ENCODE measurements at places on chromosomes 4 and X. TPM values are rescaled to one million over a fixed set of nuclear protein-coding genes. Genes with fewer than 3 reads are reported as not detected.

GRCh38 chrX:24668111-24668510, 21.0 kb upstream of the PCYT1B start:
- H3K36me3 ChIP-seq = no peaks in the 10 kb centered on the region
- H3K4me1 ChIP-seq = no peaks in the 10 kb centered on the region
- H3K27me3 ChIP-seq = no peaks in the 10 kb centered on the region
- H3K4me3 ChIP-seq = no peak overlapping the region
- DNase-seq = no peak

DNA sequence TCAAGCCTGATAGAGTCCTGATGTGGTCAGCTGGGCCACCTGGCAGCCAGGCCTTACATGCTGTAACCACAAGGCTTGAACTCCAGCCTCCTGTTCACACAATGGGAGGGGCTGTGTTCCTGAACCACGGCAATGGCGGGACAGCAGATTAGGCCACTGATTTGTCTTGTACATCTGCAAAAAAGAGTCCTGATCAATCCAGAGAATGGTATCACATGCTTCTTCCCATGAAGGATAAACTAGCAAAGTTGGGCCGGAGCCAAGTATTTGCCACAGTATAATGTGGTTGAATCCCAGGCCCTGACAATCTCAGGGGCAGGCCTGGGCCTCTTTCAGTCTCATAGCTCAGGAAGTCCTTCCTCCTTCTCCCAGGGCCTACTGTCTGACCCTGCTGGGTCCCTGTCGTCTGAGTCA, 2182.5 kb upstream of the AGA start:
- no peaks in the 10 kb centered on the region for H3K4me1 ChIP-seq
- peak; percentile 26 for DNase-seq
- no peaks in the 10 kb centered on the region for H3K27me3 ChIP-seq
- no peaks in the 10 kb centered on the region for H3K36me3 ChIP-seq

DNA sequence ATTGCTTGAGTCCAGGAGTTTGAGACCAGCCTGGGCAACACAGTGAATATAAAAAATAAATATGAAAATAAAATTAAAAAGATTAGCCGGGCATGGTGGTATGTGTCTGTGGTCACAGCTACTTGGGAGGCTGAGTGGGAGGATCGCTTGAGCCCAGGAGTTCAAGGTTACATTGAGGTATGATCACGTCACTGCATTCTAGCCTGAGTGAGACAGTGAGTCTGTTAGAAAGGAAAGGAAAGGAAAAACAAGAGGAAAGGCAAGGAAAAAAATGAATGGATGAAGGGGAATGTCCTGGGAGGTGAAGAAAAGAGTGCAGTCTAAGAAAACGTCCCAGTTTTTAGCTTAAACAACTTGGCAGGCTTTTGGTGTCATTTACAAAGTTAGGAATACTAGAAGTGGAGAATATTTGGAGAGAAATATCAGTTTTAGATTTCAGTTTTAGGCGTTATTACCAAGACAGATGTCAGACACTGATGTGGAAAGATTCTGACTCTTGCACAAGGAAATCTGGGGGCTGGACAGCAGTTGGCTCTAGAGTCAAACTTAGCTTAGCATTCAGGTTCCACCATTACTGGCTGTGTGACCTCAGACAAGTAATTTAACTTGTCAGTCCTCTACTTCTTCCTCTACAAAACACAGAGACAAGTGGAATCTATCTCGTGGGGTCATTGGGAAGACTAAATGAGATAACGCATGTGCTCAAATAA, 139.0 kb downstream of the TSPAN5 start:
- H3K27ac ChIP-seq = no peak overlapping the region
- H3K4me1 ChIP-seq = peaks cover 58% of the 10 kb centered on the region
- no peak for DNase-seq
- no peaks in the 10 kb centered on the region for H3K36me3 ChIP-seq
- no peaks in the 10 kb centered on the region for H3K27me3 ChIP-seq

DNA sequence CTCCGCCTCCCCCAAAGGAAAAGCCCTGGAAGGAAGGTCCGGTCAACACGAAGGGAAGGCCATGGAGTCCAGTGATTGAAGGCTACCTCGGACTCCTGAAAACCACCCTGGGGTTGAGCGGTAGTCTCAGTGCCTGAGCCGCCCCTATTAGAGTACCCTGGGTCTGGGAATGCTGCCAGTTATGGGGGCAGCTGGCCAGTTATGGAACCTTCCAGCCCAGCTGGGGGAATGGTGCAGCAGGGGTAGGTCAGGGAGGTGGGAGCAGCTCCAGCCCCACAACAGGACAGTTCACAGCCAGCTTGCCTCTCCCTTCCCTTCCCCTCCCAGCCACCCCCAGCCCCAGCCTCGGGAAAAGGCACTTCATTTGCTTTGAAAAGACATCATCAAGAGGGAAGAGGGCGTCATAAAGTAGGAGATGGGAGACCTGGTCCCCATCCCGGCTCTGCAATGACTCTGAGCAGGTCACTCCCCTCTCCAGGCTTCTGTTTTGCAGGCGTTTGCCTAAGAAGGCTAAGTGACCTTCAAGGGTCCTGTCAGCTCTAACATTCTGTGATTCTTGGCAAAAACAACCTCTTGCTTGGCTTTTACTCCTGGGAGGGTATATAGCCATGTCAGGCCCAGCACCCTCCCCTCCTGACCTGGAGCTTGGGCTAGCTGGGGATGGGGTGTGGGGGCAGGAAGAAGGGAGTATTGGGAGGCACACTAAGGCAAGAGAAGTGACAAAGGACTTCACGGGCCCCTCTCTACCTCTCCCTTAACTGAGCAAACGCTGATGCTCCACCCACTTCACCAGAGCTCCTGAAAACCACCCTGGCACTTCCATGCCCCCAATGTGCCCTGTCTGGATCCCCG, 8.0 kb downstream of the APLN start:
- peaks cover 5% of the 10 kb centered on the region for H3K27me3 ChIP-seq
- H3K36me3 ChIP-seq = no peaks in the 10 kb centered on the region
- H3K27ac ChIP-seq = no peak overlapping the region
- DNase-seq = no peak
- no peaks in the 10 kb centered on the region for H3K4me1 ChIP-seq

DNA sequence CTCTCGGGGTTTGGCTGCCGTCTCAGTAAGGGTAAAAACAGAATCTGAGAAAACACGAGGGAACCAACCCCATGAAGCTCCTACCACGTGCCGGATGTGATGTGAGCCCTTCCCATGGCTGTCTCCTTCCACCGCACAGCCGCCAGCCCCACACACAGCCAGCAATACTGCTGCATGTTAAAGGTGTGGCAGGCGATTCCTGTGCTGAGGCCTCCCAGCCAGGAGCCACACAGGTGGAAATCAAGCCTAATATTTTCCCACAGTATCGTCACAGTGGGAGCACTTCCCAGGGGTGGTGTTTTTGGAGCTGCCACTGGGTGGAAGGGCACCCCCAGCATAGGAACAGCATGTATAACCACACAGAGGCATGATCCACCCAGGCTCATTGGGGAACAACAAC, 77.5 kb downstream of the SLC2A9 start:
- no peaks in the 10 kb centered on the region for H3K27me3 ChIP-seq
- H3K4me1 ChIP-seq = no peaks in the 10 kb centered on the region
- H3K4me3 ChIP-seq = no peak overlapping the region
- H3K27ac ChIP-seq = no peak overlapping the region
- H3K36me3 ChIP-seq = no peaks in the 10 kb centered on the region
- no peak for DNase-seq

GRCh38 chr4:13455411-13455810, 28.7 kb downstream of the RAB28 start:
- no peak overlapping the region for H3K27ac ChIP-seq
- H3K4me1 ChIP-seq = no peaks in the 10 kb centered on the region
- DNase-seq = no peak
- peaks cover 37% of the 10 kb centered on the region for H3K36me3 ChIP-seq
- no peaks in the 10 kb centered on the region for H3K27me3 ChIP-seq
- no peak overlapping the region for H3K4me3 ChIP-seq

DNA sequence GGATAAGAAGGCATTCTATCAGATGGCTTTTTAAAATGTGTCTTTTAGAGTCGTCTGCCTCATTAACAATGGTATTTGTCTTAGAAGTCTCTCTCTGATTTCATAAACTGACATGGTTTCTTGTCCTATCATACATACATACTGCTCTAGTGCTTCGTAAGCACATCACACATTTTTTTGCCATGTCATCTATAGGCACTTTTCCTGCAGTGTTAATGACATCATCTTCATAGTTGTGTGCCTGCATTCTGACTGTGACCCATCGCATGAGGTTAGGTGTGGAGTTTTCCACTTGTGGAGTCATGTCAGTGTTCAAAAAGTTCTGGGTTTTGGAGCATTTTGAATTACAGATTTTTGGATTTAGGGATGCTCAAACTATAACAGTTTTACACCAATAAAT, 361.6 kb upstream of the SPOCK3 start:
- H3K27ac ChIP-seq = no peak overlapping the region
- no peak overlapping the region for H3K4me3 ChIP-seq
- no peak for DNase-seq
- no peaks in the 10 kb centered on the region for H3K27me3 ChIP-seq
- H3K36me3 ChIP-seq = no peaks in the 10 kb centered on the region

- H3K4me3 ChIP-seq = no peak overlapping the region
- no peak overlapping the region for H3K27ac ChIP-seq
- no peaks in the 10 kb centered on the region for H3K4me1 ChIP-seq
- DNase-seq = no peak
- no peaks in the 10 kb centered on the region for H3K27me3 ChIP-seq
- no peaks in the 10 kb centered on the region for H3K36me3 ChIP-seq
Observed at GRCh38 chr4:123304151-123304964, 92.2 kb upstream of the SPRY1 start.

DNA sequence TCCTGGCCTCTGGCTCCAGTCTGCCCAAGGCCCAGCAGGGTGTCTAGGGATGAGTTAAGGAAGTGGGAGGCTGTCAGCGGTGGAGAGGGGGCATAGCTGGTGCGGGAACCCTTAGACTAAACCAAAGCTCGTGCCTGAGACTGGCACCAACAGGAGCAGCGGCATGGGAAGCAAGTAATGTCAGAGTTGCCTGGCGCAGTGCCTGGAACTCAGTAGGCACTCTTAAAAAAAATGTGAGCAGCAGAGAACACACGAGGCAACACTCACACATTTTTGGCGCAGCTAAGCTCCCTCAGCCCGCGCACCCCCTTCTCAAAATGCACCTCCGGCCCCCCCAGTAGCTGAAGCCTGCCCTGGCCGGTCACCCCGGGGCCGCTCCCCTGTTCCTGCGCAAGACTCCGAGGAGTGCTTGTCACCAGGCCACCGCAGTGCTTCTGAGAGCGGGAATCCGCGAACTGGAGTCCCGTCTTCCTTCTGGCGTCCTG, 583 bp downstream of the GABRE start:
- no peak for DNase-seq
- peaks cover 10% of the 10 kb centered on the region for H3K4me1 ChIP-seq
- H3K4me3 ChIP-seq = peak overlapping the region; percentile 47
- H3K27ac ChIP-seq = peak overlapping the region; percentile 75

- H3K4me3 ChIP-seq = no peak overlapping the region
- no peaks in the 10 kb centered on the region for H3K27me3 ChIP-seq
- H3K4me1 ChIP-seq = peaks cover 14% of the 10 kb centered on the region
- H3K27ac ChIP-seq = no peak overlapping the region
Observed at GRCh38 chr4:5955201-5955821, 62.4 kb upstream of the CRMP1 start.

- no peak overlapping the region for H3K27ac ChIP-seq
- no peak for DNase-seq
- H3K4me1 ChIP-seq = peaks cover 10% of the 10 kb centered on the region
Observed at GRCh38 chr4:38560768-38561558, 103.0 kb upstream of the KLF3 start.

- DNase-seq = no peak
- H3K27ac ChIP-seq = no peak overlapping the region
- no peaks in the 10 kb centered on the region for H3K4me1 ChIP-seq
- H3K36me3 ChIP-seq = peaks cover 73% of the 10 kb centered on the region
- no peak overlapping the region for H3K4me3 ChIP-seq
Observed at GRCh38 chr4:4430492-4431195, 43.7 kb downstream of the NSG1 start.

- DNase-seq = peak; percentile 24
- no peak overlapping the region for H3K4me3 ChIP-seq
- H3K27me3 ChIP-seq = no peaks in the 10 kb centered on the region
- no peak overlapping the region for H3K27ac ChIP-seq
- no peaks in the 10 kb centered on the region for H3K36me3 ChIP-seq
Observed at GRCh38 chr4:26298198-26298947, 22.4 kb upstream of the RBPJ start.

- H3K36me3 ChIP-seq = peaks cover 100% of the 10 kb centered on the region
- no peak for DNase-seq
- H3K27me3 ChIP-seq = no peaks in the 10 kb centered on the region
- no peak overlapping the region for H3K27ac ChIP-seq
- no peak overlapping the region for H3K4me3 ChIP-seq
- peaks cover 2% of the 10 kb centered on the region for H3K4me1 ChIP-seq
Observed at GRCh38 chr4:2829321-2829932, 14.2 kb upstream of the ADD1 start.

DNA sequence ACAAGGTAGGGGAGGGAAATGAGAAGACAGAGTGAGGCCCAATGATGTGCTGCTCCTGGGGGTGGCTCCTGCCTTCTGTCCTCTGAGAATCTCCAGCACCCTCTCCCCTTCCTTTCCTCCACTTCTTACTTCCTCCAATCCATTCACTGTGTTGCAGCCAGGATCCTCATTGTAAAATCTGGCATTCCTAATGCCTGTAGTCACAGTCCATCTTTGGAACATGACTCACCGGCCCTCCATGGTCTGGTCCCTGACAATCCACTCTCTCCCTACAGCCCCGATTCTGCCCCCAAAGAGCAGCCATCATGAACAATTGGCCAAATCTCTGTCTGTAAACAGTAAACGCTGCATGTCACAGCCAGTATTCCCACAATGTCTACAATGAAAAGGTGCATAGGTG, 72.9 kb downstream of the CLNK start:
- H3K4me3 ChIP-seq = no peak overlapping the region
- H3K27ac ChIP-seq = no peak overlapping the region
- H3K27me3 ChIP-seq = no peaks in the 10 kb centered on the region
- H3K4me1 ChIP-seq = no peaks in the 10 kb centered on the region

- DNase-seq = no peak
- H3K27me3 ChIP-seq = no peaks in the 10 kb centered on the region
- no peaks in the 10 kb centered on the region for H3K36me3 ChIP-seq
- H3K4me3 ChIP-seq = no peak overlapping the region
- no peak overlapping the region for H3K27ac ChIP-seq
Observed at GRCh38 chrX:12936947-12937346, 30.5 kb downstream of the TLR8 start.

- no peaks in the 10 kb centered on the region for H3K27me3 ChIP-seq
- peak; percentile 7 for DNase-seq
- no peak overlapping the region for H3K4me3 ChIP-seq
- H3K4me1 ChIP-seq = no peaks in the 10 kb centered on the region
- no peaks in the 10 kb centered on the region for H3K36me3 ChIP-seq
Observed at GRCh38 chr4:148787831-148788477, 345.7 kb upstream of the NR3C2 start.

GRCh38 chrX:77528034-77528433, 80.8 kb downstream of the FGF16 start:
- no peak overlapping the region for H3K4me3 ChIP-seq
- H3K27ac ChIP-seq = no peak overlapping the region
- no peak for DNase-seq
- H3K27me3 ChIP-seq = no peaks in the 10 kb centered on the region

GPR82 gene
- not detected for polyA plus RNA-seq

UGT2A1 gene
- not detected for polyA plus RNA-seq

SPANXC gene
- not detected for polyA plus RNA-seq

HERC5 gene
- polyA plus RNA-seq = 3.2 TPM

NAA11 gene
- polyA plus RNA-seq = not detected
